Tongue (tissue), 3 donors: ENCODE measurements at places on chromosomes 5 and 9. TPM values are rescaled to one million over a fixed set of nuclear protein-coding genes. Genes with fewer than 3 reads are reported as not detected.

DNA sequence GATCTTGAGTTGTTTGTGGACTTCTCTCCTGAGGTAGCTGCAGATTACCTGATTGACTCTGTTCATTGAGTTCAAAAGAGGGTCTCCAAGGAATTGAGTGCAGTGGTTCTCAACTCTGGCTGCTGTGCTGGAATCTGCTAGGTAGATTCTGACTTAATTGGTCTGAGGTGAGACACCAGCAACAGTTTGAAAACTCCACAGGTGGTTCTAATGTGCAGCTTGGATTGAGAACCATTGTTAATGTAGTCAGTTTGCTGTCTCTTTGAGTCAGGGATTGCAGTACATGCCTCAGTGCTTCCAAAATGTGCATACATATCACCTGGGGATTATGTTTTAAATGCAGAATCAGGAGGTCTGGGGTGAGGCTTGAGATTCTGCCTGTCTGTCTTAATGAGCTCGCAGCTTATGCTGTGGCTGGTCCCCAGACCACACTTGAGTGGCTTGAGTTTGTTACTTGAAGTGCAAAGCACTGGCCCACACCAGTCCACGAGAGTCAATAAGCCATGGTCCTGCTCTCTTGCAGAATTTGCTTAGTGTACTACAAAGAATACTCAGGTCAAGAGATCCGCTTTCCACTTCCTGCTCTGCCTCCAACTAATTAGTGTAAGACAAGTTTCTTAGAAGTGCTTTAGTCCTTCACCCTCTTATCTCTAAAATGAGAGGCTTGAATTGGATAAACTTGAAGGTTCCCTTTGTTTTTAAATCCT, 82.3 kb downstream of the ATG10 start:
- no peak for DNase-seq

GRCh38 chr9:133735931-133736330, 2.2 kb downstream of the SARDH start:
- DNase-seq: no peak

GRCh38 chr5:116058346-116058936, 26.2 kb downstream of the ARL14EPL start:
- no peak for DNase-seq

ANKRD18B gene
- 6.6 TPM for total RNA-seq

DNA sequence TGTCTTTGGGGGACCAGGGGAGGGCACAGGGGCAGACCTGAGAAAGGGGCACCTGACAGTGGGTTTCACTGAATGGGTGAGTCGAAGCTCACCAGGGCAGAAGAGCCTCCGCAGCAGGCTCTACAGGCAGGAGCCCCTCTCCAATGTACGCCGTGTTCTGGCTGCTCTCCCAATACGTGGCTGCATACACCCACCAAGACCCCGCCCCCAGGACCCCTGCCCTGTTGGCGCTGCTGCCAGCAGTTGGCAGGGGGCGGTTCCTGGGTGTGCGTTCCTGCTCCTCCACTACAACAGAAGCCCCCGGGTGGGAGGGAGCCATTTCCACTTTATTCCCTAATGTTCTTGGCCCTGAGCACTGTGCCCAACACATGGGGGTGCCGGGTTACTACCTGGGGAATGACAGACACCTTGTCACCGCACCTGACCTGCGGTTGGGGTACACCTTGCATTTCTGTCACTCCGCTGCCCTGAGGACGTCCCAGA, 30.3 kb downstream of the SARDH start:
- no peak for DNase-seq

- DNase-seq: no peak
These were observed 35.3 kb upstream of the FLT4 start for GRCh38 chr5:180684623-180685161.

TRPM3 gene
- 0.72 TPM for total RNA-seq

FGD3 gene
- total RNA-seq: 7.1 TPM

GRCh38 chr5:158979290-158979689, 120.4 kb downstream of the EBF1 start:
- no peak for DNase-seq

- no peak for DNase-seq
These were observed 185.6 kb upstream of the POU5F2 start for GRCh38 chr5:93926831-93927620.

DNA sequence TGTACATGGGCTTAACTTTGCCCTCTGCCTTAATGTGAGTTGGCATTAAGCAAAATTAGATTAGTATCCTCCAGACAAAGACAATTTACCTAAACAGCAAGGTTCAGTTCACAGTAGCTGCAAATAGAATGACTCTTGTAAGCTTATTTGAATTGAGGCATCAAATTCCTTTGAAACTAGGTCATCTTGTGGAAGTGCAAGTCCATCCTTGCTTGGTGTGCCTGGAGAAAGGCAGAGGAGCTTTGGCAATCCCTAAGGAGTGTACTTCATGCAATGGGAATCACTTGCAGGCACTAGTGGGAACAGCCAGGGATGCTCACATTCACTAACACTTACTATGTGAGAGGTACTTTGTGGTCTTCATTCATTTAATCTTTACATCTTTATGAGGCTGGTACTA, 118.3 kb downstream of the DRD1 start:
- DNase-seq: no peak

TOR4A gene
- total RNA-seq: 5.4 TPM

DNA sequence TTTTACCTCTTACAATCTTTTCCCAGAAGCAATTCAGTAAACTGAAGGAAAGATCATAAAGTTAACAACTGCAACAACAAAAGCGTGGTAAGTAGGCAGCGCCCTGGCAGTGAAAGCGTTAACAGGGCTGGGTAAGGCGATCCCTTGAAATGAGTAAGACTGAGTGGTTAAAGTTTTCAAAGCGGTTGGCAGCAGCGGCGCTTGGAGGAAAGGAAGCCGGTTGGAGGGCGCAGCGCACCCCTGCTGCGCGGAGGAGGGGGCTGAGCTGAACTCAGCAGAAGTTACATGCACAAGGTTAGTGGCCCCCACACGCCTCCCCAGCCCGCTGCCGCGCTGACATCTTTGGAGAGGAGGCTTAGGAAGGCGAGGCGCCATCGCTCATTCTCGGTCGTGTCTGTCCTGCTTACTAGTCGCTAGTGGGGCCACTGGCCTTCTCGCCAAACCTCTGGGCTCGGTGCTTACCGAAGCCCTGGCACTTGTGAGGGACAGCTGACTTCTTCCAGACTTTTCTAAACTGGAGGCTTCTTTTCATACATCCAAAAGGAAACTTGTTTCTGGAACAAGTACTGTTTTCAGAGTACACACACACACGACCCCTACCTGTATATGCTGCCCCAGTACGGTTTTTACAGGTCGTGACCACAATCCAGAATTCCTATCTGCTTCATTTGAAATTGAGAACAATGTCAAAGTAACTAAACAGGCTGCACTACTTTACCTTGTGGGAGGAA, at the start of gene SH3RF2:
Gene SH3RF2 (plus strand): TSS at position 178 of the 731 bp plus-strand sequence. CDS start 1,351 bp downstream, outside the sequence.
- peak; percentile 87 for DNase-seq

SLC35A4 gene
- 9.7 TPM for total RNA-seq

DRD1 gene
- total RNA-seq: 0.21 TPM

GRCh38 chr5:72372923-72373322, 52.8 kb downstream of the PTCD2 start:
- no peak for DNase-seq

- no peak for DNase-seq
These were observed 110.4 kb upstream of the GRHPR start for GRCh38 chr9:37311938-37312708.

GRCh38 chr9:90189306-90189705, 453.3 kb downstream of the DIRAS2 start:
- DNase-seq: no peak

RALGDS gene
- 56.0 TPM for total RNA-seq

- no peak for DNase-seq
These were observed 4.7 kb downstream of the TESK1 start for GRCh38 chr9:35609820-35610163.

- no peak for DNase-seq
These were observed 34.1 kb upstream of the PAM start for GRCh38 chr5:102720969-102721368.

DNA sequence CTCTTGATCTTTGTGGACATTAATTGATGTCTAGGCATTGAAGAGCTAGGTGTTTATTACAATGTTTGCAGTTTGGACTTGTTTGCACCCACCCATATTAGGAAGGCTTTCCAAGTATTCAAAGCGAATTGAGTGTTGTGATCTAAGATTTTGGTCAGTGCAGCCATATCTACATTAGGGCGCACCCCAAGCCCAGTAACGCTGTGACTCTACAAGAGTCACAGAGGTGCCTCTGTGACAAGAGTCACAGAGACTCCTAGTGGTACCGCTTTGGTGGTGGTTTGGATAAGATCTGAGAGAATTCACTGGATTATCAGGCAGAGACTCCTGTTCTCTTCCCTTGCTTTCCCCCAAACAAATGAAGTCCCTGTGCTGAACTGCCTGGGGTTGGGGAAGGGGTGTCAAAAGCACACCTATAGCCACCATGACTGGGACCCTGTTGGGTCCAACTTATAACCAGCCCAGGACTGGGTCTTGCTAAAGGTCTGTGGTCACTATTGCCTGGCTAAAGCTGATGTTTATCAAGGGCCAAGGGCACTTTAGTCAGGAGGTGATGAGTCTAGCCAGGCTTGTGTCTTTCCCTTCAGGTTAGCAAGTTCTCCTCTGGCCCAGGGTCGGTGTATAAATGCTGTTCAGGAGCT, 114.1 kb upstream of the RIOK2 start:
- peak; percentile 47 for DNase-seq

ADGRD2 gene
- total RNA-seq: not detected

GRCh38 chr5:178940569-178941360, at the start of gene ZNF454:
Gene ZNF454, plus strand, starts transcription at chr5:178941198. Its CDS starts 1,594 bp downstream, at chr5:178942792.
- peak; percentile 99 for DNase-seq

PCDHGA2 gene
- 3.7 TPM for total RNA-seq

- no peak for DNase-seq
These were observed 56.0 kb downstream of the TRIP13 start for GRCh38 chr5:948472-949274.

DNA sequence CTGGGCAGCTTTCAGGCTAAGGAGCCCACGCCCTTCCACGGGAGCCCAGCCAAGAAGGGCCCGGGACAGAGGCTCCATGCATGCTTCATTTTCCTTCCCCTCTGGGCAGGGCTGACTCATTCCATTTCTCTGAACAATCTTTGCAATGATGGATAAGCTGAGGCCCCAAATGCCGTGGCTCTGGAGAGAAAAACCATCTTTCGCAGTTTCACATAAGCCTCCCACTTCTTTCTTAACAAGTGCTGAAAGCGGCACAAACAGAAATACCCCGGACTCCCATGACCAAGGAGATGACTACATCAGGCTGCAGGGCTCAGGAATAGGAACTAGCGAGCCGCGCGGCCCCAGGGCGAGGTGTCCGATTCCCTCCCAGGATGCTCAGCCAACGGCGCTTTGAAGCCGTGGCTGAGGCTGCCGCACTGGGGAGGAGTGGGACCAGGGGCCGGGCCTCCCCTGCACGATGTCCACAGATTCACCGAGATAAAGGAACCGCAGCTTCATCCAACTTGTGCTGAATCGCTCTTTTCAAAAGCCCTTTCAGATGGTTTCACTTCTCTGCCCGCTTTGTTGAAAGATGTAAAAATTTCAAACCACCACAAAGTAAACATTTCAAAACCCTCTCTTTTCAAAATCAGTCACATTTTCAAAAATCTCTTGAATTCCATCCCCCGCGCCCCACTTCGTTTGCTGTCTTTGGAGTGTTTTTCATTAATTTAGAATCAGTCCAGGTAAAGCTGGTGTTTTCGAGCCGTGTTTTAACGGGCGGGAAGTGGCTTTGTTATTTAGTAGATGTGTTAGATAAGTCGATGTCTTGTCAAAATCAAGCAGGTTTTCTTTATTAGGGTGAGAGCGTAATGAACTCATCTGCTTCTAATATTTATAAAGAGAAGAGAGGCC, 96.5 kb upstream of the LMX1B start:
- DNase-seq: peak; percentile 78

FAM221B gene
- not detected for total RNA-seq
